ENCODE measurements at places on chromosomes 11 and 22. TPM values are rescaled to one million over a fixed set of nuclear protein-coding genes. Genes with fewer than 3 reads are reported as not detected.

GRCh38 chr22:23215294-23216241 is 35.3 kb downstream of the BCR start:
- H3K27ac ChIP-seq: no peak overlapping the region
- H3K4me1 ChIP-seq: peaks cover 25% of the 10 kb centered on the region
- H3K4me3 ChIP-seq: no peak overlapping the region
- DNase-seq: peak; percentile 46
- H3K27me3 ChIP-seq: no peaks in the 10 kb centered on the region

DNA sequence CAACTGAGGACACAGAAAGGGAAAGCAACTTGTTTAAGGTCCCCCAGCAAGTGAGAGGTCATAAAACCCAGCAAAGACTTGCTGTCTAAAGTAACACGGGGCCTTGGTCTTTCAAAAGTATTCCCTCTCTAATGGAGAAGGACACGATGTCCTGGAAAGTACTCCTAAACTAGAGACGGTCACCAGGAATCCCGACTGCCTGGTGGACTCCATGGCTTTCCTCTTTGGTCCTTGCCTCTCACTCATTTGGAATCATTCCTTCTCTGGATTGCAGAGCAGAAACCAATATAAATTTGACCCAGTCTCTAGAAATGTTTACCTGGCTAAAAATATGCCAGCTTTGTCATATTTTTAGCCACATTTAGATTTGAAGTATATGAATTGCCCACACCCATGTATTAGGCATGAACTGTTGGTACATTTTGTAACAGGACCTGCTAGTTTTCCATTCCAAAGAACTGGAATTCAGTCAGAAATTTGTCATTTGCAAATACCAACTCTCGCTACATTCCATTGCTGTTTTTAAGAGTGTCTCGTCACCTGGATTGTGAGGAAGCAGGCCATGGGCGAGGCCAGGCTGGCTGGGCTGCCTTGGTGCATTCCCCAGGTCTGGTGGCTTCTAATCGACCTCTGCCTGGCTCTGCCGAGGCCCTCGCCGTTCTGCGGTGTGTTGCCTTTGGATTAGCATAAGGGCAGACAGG is 12.9 kb downstream of the NAV2 start:
- H3K4me1 ChIP-seq: peaks cover 59% of the 10 kb centered on the region
- H3K4me3 ChIP-seq: peak overlapping the region; percentile 20
- no peaks in the 10 kb centered on the region for H3K27me3 ChIP-seq
- DNase-seq: peak; percentile 91
- peak overlapping the region; percentile 73 for H3K27ac ChIP-seq
- peaks cover 5% of the 10 kb centered on the region for H3K36me3 ChIP-seq

GRCh38 chr11:109018639-109019038 is 353.8 kb downstream of the DDX10 start:
- H3K27me3 ChIP-seq: no peaks in the 10 kb centered on the region
- H3K27ac ChIP-seq: no peak overlapping the region

- H3K4me1 ChIP-seq: no peaks in the 10 kb centered on the region
- no peak for DNase-seq
- no peaks in the 10 kb centered on the region for H3K27me3 ChIP-seq
- no peak overlapping the region for H3K27ac ChIP-seq
These were observed 7.6 kb downstream of the POLR2F start for GRCh38 chr22:37961062-37961461.

DNA sequence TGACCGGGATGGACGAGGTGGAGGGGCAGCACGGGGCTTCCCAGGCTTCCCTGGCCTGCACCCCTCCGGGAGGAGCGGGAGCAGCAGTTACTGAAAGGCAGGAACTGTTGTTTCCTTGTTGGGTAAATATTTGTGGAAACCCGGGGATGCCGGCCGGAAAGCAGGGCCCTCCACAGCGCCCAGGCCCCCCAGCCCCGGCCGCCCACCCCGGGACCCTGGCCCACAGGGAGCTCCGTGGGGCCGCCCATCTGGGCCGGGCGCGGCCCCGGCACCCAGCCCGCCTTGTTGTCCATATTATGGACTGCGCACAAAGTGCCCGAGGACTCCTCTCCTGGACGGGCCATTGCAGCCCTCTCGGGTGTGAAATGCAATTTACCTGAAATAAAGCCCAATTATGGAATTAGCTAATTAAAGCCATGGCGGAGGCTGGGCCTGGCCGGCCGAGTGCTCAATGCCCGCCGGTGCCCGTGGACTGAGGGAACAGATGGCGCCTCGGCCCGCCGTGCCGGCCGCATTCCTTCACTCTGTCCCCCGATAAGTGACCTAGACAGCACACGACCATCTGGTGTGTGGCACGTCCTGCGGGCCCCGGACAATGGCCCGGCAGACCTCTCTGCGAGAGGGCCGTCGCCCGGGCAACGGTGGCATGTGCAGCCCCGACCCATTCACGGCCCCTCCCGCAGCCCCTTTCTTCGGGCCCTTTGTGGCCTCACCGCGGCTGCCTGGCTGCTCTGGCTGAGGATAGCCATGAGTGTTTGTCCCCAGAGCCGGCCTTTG is 35.4 kb downstream of the CDKN1C start:
- H3K4me3 ChIP-seq: no peak overlapping the region
- H3K27me3 ChIP-seq: no peaks in the 10 kb centered on the region
- no peaks in the 10 kb centered on the region for H3K36me3 ChIP-seq
- H3K27ac ChIP-seq: no peak overlapping the region
- no peak for DNase-seq
- H3K4me1 ChIP-seq: no peaks in the 10 kb centered on the region

- H3K27ac ChIP-seq: no peak overlapping the region
- no peaks in the 10 kb centered on the region for H3K4me1 ChIP-seq
- H3K4me3 ChIP-seq: no peak overlapping the region
These were observed 2.4 kb upstream of the SOX6 start for GRCh38 chr11:16358726-16359125.

DNA sequence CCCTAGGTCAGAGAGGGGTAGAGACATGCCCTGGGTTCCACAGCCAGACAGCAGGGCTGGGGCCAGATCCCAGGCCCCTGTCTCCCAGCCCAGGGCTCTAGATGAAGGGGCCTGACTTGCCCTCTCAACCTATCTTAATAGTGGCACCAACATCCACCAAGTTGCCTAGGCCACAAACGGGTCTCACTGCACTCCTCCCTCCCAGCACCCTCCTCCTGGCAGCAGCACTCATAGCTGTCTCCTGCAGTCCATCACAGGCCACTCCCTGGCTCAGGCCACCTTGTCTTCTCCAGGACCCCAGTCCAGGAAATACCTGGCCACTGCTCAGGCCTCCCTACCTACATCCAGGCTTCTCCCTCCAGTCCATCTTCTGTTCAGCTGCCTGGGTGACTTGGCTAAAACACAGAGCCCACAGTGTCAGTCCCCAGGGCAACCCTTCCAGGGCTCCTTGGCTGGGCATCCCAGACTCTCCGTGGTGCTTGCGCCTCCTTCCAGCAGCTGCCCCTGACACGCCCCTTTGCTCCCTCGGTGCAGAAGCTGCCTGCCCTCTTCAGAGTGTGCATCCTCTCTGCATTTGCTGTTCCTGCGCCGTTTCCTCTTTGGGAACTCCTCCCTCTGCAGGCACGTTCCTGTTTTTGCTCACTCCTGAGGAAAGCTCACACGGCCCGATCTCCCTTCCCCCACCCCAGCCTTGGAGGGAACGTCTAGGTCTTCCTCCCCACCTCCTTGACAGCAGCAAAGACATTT is 40.5 kb downstream of the LRRC32 start:
- peaks cover 4% of the 10 kb centered on the region for H3K27me3 ChIP-seq
- H3K36me3 ChIP-seq: no peaks in the 10 kb centered on the region
- H3K27ac ChIP-seq: no peak overlapping the region
- DNase-seq: no peak
- H3K4me3 ChIP-seq: no peak overlapping the region

DNA sequence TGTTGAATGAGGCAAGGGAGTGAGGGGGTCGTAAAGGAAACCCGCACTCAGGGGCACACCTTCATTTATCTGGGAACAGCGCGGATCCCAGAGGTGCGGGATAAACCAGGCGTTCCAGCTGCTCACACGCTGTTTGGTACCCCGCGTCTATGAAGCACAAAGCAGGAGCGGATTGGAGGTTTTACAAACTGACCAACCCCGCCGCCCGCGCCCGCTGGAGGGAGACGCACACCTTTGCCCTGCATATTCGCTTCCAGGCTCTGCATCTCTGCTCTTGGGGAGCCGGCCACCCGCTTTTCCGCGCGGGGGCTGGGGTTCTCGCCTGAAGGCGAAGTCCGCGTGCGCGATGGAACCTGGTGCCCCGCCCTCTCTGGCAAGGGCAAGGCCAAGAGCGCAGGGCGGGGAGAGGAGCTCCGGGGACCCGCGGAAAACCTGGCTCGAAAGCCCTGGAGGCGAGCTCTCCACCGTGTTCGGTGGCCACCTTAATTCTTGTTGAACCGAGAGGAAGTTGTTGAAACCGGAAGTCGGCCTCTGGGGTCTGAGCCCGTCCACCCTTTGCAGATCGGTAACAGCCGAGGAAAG is 6.8 kb upstream of the ALX4 start:
- DNase-seq: no peak
- H3K36me3 ChIP-seq: no peaks in the 10 kb centered on the region
- H3K4me1 ChIP-seq: peaks cover 8% of the 10 kb centered on the region
- H3K27ac ChIP-seq: no peak overlapping the region
- peaks cover 97% of the 10 kb centered on the region for H3K27me3 ChIP-seq
- H3K4me3 ChIP-seq: peak overlapping the region; percentile 50

DNA sequence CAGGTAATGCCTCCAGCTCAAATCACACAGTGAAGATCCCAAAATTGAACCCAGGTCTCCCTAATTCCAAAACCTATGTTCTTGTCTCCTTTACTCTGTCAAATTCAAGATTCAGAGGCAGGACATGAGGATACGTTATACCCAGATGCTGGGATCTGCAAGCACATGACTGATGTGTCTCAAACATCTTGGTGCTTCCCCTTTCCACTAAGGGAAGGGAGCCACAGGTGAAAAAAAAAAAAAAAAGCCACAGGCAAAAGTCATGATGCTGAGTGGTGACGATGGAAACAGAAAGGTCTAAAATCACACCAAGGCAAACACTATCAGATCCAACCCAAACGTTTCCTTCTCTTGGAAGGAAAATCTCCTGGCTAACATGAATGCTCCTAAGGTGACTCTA is 24.0 kb downstream of the ABTB2 start:
- H3K27ac ChIP-seq: no peak overlapping the region
- DNase-seq: no peak

DNA sequence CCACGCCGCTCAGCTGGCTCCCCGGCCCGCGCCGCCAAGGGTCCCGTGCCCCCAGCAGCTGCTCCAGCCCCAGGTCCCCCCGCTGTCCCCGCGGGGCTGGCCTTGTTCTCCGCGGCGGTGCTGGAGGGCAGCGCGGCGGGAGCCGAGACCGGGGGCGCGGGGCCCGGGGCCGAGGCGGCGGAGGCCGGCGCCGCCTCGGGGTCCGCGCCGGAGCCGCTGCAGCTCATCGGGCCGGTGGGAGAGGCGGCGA is 128 bp downstream of the TAF10 start:
- peaks cover 22% of the 10 kb centered on the region for H3K4me1 ChIP-seq
- peak overlapping the region; percentile 85 for H3K4me3 ChIP-seq
- no peak overlapping the region for H3K27ac ChIP-seq
- DNase-seq: no peak

- no peaks in the 10 kb centered on the region for H3K27me3 ChIP-seq
- no peak overlapping the region for H3K27ac ChIP-seq
- peaks cover 9% of the 10 kb centered on the region for H3K4me1 ChIP-seq
These were observed 24.2 kb upstream of the YAP1 start for GRCh38 chr11:102085864-102086551.

DNA sequence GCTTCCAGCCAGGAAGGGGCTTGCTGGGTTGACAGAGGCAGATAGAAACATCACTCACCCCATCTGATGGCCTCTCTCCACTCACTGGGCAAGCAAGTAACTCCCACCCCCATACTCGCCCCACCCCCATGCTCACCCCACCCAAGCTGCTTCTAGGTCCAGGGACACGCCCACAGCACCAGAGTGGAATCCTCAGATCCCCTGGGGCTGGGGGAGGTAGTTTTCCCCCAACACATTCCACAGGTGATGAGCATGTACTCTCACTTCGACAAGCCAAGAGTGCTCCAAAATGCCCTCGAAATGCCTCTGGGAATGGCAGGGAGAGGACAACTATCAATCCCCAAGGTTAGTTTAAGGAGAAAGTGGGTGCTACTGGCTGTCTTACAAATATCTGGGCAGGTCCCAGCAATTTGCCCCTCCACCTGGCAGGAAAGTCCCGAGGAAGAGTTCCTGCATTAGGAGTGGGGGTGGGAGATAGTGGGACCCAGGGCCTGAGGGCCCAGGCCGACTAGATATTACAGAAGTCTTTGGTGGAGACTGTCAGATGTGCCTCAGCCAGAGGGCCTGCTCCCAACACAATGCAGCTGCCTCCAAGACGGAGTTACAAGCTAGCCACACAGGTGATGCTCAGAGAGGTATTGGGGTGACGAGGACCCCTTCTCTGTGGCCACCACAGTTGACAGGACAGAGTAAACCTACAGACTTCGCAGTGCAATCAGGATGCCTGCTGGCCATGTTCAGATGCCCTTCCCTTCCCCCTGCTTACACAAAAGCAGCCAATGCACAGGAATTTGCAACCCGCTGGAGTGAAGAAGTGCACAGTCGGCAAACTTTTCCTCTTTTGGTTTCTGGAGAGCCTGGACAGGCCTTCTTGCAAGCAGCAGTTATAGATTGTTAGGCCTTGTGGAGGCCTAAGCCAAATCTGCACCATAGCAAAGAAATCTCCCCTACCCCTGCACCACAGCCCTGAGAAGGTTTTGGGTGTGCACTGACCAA is 2.9 kb upstream of the LMO1 start:
- no peak for DNase-seq
- H3K36me3 ChIP-seq: no peaks in the 10 kb centered on the region
- H3K27ac ChIP-seq: no peak overlapping the region
- H3K27me3 ChIP-seq: peaks cover 19% of the 10 kb centered on the region
- no peaks in the 10 kb centered on the region for H3K4me1 ChIP-seq
- H3K4me3 ChIP-seq: no peak overlapping the region

CCDC116 gene
- total RNA-seq: not detected

PRR33 gene
- not detected for total RNA-seq

PLEKHB1 gene
- 10.6 TPM for total RNA-seq

OR52N4 gene
- total RNA-seq: not detected

WNT7B gene
- 42.0 TPM for total RNA-seq

APOL5 gene
- total RNA-seq: not detected

PGA5 gene
- not detected for total RNA-seq

OR52H1 gene
- total RNA-seq: not detected

All from PC-3 (cell line).